ENCODE measurements at places on chromosomes 1 and 21.

DNA sequence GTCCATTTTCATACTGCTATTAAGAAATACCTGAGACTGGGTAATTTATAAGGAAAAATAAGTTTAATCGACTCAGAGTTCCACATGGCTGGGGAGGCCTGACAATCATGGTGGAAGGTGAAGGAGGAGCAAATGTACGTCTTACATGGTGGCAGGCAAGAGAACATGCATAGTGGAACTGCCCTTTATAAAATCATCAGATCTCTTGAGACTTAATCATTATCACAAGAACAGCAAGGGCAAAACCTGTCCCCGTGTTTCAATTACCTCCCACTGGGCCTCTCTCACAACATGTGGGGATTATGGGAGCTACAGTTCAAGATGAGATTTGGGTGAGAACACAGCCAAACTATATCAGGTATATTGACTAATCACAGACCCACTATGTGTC is 370.2 kb upstream of the USP24 start:
- no peak for DNase-seq

GRCh38 chr1:241228339-241228738 is 128.7 kb downstream of the RGS7 start:
- DNase-seq: no peak

- no peak for DNase-seq
Measured at GRCh38 chr1:50214717-50215116, 106.0 kb downstream of the ELAVL4 start.

- no peak for DNase-seq
Measured at GRCh38 chr1:234381699-234382555, 8.7 kb downstream of the COA6 start.
